ENCODE measurements at places on chromosomes 11 and 22. TPM values are rescaled to one million over a fixed set of nuclear protein-coding genes. Genes with fewer than 3 reads are reported as not detected.

Gene TSSK2
- not detected for total RNA-seq

Gene OR52N4
- total RNA-seq = not detected

Gene KCNJ11
- 0.85 TPM for total RNA-seq

Gene SLC16A8
- not detected for total RNA-seq

Gene PACS1
- total RNA-seq = 38.3 TPM

Gene UPK3A
- total RNA-seq = not detected

Gene HBD
- total RNA-seq = not detected

Gene ASRGL1
- total RNA-seq = 13.9 TPM

Gene C22orf15
- not detected for total RNA-seq

Gene SLC5A12
- not detected for total RNA-seq

Gene PRR14L
- 23.6 TPM for total RNA-seq

Gene KRTAP5-11
- total RNA-seq = not detected

Gene SLC5A4
- total RNA-seq = 0.98 TPM

Gene APOL5
- not detected for total RNA-seq

Gene OR8G1
- not detected for total RNA-seq

Gene HBG2
- total RNA-seq = not detected

Gene ADAMTS15
- 22.7 TPM for total RNA-seq

Gene C11orf97
- not detected for total RNA-seq

Gene PICK1
- 38.6 TPM for total RNA-seq

Gene SART1
- 69.9 TPM for total RNA-seq

Gene NOX4
- total RNA-seq = 44.5 TPM

Gene OR8B12
- total RNA-seq = not detected

Gene PIWIL4
- total RNA-seq = 6.5 TPM

Gene PNPLA5
- total RNA-seq = not detected

Gene TPCN2
- 19.2 TPM for total RNA-seq

Gene FTH1
- 12,889 TPM for total RNA-seq

Gene POLR3H
- 16.7 TPM for total RNA-seq

Gene RFPL2
- not detected for total RNA-seq

Gene WT1
- total RNA-seq = 0.82 TPM

Gene SCGB1C1
- total RNA-seq = not detected

Gene ASPHD2
- total RNA-seq = not detected

Gene CRYBB3
- not detected for total RNA-seq

Gene RPS6KA4
- 7.2 TPM for total RNA-seq

Gene ADAMTS8
- total RNA-seq = under 0.01 TPM

Gene OVCH2
- not detected for total RNA-seq

Gene CCDC87
- 0.17 TPM for total RNA-seq

Gene CREB3L1
- total RNA-seq = 0.44 TPM

Gene GVQW3
- total RNA-seq = 1.7 TPM

Gene FAM227A
- total RNA-seq = not detected

Gene OR5A1
- not detected for total RNA-seq

Gene FOLR2
- 140 TPM for total RNA-seq

Gene RPUSD4
- total RNA-seq = 35.4 TPM

Gene YPEL4
- total RNA-seq = 0.33 TPM

Gene MACROD1
- 23.7 TPM for total RNA-seq

Gene ZNF408
- total RNA-seq = 7.0 TPM

Gene SYT12
- total RNA-seq = 0.44 TPM

Gene ADORA2A
- 0.88 TPM for total RNA-seq

Gene MS4A4E
- total RNA-seq = 20.9 TPM

Gene TSGA10IP
- total RNA-seq = not detected

Gene SLC15A3
- 27.7 TPM for total RNA-seq

Data from subcutaneous adipose tissue (tissue), 4 donors.